Amygdala (tissue), 56 donors: ENCODE measurements at places on chromosomes 12 and 14.

- DNase-seq: no peak
These were observed 27.0 kb upstream of the FOXN3 start for GRCh38 chr14:89444044-89444443.

- no peak for DNase-seq
These were observed 321.9 kb upstream of the RTL1 start for GRCh38 chr14:101225157-101226152.

- no peak for DNase-seq
These were observed 44.2 kb downstream of the ARID2 start for GRCh38 chr12:45773747-45774146.

- DNase-seq: no peak
These were observed 63.7 kb upstream of the RASSF8 start for GRCh38 chr12:25894759-25895158.

DNA sequence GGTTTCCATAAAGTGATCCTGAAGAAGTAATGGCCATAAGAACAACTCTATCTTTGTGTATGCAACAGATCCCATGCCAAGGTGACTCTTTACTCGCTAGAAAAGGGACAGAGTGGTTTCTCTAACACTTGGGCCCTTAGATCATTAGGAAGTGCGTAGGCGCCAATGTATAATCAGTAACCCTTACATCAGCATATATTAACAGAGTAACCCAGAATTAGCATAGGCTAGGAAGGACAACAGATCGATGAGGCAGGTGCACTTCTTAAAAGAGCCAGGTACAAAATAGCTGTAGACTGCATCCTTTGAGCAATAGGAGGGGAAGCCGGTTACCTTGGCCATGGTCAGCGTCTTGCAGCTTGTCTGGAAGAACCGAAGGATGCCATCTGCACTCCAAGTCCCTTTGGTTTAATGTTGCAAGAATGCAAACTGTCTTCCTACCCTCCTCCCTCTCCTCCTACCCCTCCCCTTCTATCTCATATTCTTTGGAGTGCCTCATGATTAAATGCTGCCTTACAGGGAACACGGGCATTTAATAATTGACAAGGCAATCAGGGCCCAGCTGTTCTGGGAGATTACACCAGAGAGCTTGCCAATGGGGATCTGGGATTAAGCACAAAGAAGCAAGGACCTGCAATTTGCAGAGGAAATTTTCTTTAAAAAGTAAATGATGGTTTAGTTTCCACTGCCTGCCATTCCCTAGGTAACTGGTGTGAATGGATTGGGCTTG, 8.0 kb downstream of the GSG1 start:
- DNase-seq: no peak

- no peak for DNase-seq
These were observed 74.4 kb downstream of the ALG10B start for GRCh38 chr12:38391007-38391406.

DNA sequence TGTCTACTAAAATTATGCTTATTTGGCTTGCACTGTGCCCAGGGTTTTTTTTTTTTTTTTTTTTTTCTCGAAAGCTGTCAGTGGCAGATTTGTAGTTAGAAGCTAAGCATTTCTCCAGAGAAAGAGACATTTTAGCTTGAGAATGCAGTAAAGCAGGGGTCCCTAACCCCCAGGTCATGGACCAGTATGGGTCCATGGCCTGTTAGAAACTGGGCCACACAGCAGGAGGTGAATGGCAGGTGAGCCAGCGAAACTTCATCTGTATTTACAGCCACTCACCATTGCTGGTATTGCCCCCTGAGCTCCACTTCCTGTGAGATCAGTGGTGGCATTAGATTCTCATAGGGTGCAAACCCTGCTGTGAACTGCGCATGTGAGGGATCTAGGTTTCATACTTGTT, 73.7 kb downstream of the TMTC2 start:
- DNase-seq: no peak
